ENCODE measurements at places on chromosomes 1 and 21.

DNA sequence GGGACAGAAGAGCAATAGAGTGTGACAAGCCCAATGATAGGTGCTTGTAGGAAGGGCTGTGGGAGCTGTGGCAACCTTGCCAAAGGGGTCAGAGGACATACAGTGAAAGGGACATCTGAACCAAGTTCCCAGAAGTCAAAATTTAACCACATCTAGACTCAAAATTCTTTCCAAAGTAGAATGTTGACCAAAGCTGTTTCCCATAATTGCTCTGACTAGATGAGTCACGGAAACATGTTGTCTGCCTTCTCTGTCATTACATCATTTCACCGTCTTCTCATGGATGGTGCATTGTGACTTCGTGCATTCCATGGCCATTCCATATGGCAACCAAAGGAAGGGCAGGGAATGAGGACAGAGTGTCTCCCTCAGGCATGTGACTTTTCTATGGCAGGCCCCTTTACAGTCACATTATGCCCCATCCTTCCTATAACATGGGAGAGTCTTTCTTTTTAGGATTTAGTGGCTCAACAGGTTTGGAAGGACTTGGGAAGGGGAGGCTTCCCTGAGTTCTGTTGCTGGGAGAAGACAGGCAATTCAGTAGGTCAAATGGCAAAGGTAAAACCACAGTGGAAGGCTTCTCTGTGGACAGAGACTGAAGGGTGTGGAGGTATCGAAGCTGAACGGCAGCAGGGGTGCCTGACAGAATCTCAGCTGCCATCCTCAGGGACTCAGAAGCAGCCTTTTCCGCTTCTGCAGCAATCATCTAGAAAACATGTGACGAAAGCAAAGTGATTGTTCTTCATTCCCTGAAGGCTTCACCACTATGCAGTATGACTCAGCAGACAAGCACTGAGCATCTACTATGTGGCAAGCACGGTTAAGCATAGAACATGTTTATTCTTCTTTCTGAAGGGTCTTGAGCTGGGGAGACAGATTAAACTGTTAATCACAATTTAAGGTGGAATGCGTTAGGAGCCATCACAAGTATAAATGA, 24.7 kb downstream of the NPHS2 start:
- DNase-seq, result no peak
- no peaks in the 10 kb centered on the region for H3K4me1 ChIP-seq
- H3K27me3 ChIP-seq, result no peaks in the 10 kb centered on the region
- no peaks in the 10 kb centered on the region for H3K36me3 ChIP-seq
- no peak overlapping the region for H3K4me3 ChIP-seq

GRCh38 chr1:246020211-246020954, 486.7 kb downstream of the SMYD3 start:
- no peaks in the 10 kb centered on the region for H3K36me3 ChIP-seq
- no peak overlapping the region for H3K27ac ChIP-seq
- H3K4me1 ChIP-seq, result no peaks in the 10 kb centered on the region
- DNase-seq, result no peak

DNA sequence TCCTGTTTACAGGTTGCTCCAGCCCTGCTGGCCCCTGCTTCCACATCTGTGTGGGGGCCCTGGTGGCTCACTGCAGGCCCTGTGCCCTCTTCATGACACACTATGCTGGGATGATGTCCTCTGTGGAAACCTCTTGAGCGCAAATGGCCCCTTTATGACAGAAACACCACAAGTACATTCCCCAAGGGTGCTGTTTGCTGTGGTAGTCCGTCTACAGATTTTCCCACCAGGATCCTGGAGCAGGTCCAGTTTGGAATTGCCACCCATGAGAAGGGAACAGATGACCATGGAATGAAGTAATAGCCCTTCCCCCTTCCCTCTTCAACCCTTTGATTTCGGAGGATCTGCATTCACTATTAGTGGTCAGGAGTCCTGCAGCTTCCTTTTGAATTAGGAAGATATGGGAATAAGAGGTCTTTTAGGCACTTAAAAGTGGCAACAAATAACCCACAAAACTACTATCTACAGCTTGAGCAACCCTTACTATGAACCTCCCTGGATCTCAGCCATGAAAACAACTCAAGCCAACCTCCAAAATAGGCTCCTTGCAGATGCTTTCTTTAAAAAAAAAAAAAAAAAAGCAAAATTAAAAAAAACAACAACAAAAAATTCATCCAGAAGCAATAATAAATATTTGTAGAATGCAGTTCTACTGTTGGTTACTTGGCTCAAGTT, 121.9 kb upstream of the TSPAN2 start:
- H3K4me1 ChIP-seq, result no peaks in the 10 kb centered on the region
- no peaks in the 10 kb centered on the region for H3K36me3 ChIP-seq
- no peak overlapping the region for H3K27ac ChIP-seq
- H3K27me3 ChIP-seq, result no peaks in the 10 kb centered on the region
- H3K4me3 ChIP-seq, result no peak overlapping the region

DNA sequence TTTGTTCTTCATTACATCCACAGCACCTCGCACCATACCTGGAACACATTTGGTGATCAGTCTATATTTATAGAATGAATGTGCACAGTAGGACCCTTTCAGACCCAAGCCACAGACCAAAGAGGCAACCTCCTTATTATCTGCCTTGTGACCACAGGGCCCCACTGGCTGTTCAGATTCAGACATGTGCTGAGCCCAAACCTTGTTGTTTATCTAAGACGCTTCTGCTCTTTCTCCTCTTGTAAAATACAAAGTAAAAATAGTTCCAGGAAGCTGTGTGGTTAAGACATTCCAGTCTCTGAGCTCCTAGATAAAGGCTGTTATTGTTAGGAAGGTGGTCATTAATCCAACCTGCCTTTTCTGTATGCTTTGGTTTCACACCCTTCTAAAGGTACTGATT, 3.6 kb upstream of the SCMH1 start:
- H3K27me3 ChIP-seq, result no peaks in the 10 kb centered on the region
- no peak overlapping the region for H3K27ac ChIP-seq
- H3K4me1 ChIP-seq, result no peaks in the 10 kb centered on the region
- no peak for DNase-seq
- no peaks in the 10 kb centered on the region for H3K36me3 ChIP-seq

DNA sequence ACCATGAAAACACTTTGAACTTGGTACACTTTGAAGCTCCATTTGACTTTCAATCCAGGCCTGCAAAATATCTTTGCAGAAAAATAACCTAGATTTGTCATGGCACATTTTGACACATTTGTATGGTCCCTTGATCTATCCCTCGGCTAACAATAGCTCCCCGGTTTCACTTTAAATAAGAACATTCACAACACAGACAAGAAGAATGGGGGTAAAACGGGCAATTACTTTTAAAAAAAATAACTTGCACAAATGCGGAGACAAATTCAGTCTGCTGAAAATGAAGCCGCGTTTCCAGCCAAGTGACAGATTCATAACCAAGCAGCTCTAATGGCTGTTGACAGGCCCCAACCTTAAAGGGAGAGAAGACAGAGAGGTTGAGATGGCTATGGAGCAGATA, 218.2 kb downstream of the NPHP4 start:
- no peaks in the 10 kb centered on the region for H3K27me3 ChIP-seq
- H3K36me3 ChIP-seq, result no peaks in the 10 kb centered on the region

GRCh38 chr1:47930210-47930840, 66.9 kb downstream of the TRABD2B start:
- H3K36me3 ChIP-seq, result no peaks in the 10 kb centered on the region
- H3K27ac ChIP-seq, result no peak overlapping the region
- DNase-seq, result no peak
- no peaks in the 10 kb centered on the region for H3K27me3 ChIP-seq
- 0 out of 2 replicates have a peak, but pooled peaks cover 3% of the 10 kb centered on the region for H3K4me1 ChIP-seq
- no peak overlapping the region for H3K4me3 ChIP-seq

DNA sequence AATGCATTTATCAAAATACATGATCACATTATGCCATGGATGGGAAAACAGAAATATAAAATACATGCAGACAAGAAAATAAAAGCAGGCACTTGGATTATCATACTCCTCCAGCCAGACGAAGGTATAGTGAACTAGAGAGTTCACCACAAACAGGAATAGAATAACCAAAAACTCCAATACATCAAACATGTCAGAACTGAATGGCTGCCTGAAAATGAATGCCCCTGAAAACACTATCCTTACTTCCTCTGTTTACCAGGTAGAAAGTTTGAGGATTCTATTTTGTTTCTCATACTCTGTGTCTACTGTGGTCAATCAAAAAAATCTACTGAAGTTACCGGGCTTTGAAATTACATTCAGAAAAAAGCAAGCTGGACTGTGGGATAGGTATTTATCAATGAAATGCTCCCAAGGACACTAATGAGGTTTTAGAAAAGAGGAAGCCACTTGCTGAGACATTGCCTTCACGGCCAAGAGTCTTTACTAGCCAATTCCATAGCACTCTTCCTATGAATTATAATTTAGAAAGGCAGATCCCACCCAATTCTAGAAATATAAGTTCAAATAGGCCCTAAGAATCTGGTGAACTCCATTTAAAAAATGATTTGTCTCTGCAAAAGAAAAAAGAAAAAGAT, 197.7 kb downstream of the SMYD3 start:
- no peaks in the 10 kb centered on the region for H3K27me3 ChIP-seq
- H3K36me3 ChIP-seq, result no peaks in the 10 kb centered on the region
- DNase-seq, result no peak
- H3K27ac ChIP-seq, result no peak overlapping the region
- H3K4me1 ChIP-seq, result no peaks in the 10 kb centered on the region
- no peak overlapping the region for H3K4me3 ChIP-seq

DNA sequence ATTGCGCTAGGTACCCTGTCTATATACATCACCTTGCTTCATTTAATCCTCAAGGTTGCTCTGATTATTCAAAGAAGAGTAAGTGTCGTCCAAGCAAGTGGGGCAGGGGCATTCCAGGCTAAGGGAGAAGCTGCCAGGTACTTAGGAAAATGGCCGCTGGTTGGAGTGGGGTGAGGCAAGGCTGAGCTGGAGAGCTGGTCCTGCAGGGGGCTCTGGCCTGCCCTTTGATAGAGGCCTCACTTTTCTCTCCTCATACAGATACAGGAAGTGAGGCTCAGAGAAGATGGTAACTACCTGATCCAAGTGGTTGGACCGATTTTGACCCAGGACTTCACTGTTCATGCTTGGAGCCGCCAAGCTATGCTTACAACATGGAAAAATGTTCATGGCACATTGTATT, 86.9 kb upstream of the ZBTB40 start:
- no peaks in the 10 kb centered on the region for H3K36me3 ChIP-seq
- peaks cover 2% of the 10 kb centered on the region for H3K4me1 ChIP-seq
- H3K4me3 ChIP-seq, result no peak overlapping the region
- no peaks in the 10 kb centered on the region for H3K27me3 ChIP-seq
- H3K27ac ChIP-seq, result no peak overlapping the region
- DNase-seq, result no peak

DNA sequence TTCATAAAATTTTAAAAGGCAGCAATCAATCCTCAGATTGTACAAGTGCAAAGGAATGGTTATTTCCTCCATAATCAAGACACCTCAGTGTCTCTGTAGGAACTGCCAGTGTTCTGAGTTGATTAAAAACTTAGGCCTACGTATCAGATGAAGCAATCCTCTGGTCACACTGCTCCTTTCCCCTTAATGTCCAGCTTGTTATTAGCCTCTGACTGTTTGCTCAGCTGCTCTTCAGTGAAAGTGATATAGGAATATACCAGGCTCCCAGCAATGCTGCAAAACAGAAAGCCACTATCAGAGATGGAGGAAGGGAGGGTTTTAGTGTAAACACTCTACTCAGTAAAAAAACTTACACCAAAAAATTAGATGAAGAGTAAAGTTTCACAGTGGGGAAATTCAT, 49.8 kb downstream of the SLC35D1 start:
- no peaks in the 10 kb centered on the region for H3K36me3 ChIP-seq
- no peaks in the 10 kb centered on the region for H3K27me3 ChIP-seq
- no peak for DNase-seq
- no peaks in the 10 kb centered on the region for H3K4me1 ChIP-seq
- no peak overlapping the region for H3K4me3 ChIP-seq
